ENCODE measurements at places on chromosomes 16 and 17.

GRCh38 chr17:60039114-60039846 lies 39.4 kb downstream of the HEATR6 start:
- no peak for DNase-seq

DNA sequence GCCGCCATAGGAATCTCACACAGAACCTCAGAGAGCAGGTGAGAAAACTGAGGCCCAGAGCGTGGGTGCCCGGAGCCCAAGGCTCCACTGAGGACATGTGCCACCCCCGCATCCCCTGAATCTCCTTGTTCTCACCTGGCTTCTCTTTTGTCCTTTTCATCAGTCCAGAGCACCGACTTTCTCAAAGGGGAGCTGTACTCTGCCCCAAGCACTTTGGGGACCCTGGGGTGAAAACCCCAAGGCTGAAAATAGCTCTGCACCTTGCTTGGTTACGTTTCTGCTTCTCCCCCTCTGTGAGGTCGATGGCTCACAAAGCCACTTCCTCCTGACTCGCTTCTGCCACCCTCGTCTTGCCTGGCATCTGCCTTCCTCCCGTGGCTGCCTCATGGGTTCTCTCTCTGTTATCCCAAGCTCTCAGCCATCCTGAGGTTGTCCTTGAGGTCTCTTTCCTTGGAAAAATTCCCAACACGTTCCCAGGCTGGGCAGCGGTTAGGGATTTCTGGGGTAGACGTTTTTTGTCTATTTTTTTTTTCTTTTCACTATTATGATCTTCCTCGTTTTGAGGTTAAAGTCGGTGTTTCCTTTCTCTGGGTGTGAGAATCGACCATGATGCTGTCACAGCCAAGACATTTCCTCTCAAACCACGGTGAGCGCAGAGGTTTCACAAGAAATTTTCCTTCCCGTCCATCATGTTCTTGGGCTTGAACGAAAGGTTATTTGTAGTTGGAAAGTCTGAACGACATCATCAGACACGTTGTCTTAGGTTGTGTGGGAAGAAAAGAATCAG lies 37.2 kb downstream of the IRF8 start:
- no peak for DNase-seq

DNA sequence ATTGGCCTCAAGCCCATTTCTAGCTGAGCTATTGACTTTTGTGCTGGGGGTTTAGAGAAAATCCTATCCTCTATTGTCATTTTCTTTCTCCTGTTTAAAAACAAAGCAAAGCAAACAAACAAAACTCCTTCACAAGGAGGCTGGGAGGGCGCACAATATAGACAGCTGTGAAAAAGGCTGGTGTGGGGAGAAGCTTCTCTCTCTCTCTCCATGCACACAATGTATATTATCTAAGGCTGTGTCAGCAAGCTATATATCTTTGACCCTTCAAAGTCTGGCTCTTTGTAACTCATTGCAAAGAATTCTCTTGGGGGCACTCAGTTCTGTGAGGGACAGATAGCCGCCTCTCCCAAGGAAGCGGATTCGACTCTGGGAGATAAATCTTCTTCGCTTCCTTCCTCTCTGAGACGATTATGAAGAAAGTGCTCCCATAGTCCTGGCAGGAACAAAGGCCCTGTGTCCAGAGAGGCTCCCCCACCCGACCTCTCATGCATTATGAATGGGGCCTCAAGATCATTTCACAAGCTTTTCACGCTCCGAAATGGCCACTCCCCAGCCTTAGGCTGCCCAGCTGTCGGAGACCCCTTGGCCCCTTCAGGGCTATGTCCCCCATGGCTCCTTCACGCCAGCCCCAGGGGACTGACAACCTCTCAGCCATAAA lies 33.2 kb upstream of the MEAK7 start:
- DNase-seq, result no peak

DNA sequence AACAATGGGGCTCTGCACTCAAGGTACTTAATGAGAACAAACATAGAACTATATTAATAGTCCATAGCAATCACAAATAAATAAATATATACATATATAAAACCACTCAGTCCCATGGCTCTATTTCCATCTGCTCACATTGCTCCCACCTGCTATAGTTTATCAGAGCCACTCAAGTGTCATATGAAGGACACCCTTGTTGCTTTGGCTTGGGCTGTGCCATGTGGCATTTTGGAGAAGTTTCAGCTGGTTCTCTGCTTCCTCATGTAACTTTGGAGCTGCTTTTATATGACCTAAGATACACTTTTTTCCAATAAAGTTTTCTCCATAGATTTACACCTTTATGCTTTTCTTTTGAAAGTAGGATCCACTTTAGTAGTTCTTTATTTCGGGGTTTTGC lies 126.4 kb downstream of the KCNJ2 start:
- no peak for DNase-seq

- no peak for DNase-seq
These were observed 920 bp upstream of the ZCCHC14 start for GRCh38 chr16:87493608-87494280.

DNA sequence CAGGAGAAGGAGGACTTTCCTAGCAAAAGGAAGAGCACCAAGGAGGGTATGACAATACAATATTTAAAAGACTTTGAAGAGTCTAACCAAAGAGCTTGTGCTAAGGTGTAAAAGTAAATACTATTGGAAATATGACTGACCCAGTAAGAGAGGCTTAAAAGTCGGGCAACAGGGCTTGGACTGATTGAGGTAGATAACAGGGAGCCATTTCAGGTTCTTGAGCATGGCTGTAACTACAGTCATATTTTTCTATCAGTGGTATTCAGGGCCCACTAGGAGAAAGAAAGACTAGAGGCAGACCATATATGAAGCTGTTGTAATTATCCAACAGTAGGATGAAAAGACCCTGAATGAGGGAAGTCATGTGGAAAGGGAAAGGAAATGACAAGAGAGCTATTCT lies 62.3 kb downstream of the SMURF2 start:
- DNase-seq, result no peak

DNA sequence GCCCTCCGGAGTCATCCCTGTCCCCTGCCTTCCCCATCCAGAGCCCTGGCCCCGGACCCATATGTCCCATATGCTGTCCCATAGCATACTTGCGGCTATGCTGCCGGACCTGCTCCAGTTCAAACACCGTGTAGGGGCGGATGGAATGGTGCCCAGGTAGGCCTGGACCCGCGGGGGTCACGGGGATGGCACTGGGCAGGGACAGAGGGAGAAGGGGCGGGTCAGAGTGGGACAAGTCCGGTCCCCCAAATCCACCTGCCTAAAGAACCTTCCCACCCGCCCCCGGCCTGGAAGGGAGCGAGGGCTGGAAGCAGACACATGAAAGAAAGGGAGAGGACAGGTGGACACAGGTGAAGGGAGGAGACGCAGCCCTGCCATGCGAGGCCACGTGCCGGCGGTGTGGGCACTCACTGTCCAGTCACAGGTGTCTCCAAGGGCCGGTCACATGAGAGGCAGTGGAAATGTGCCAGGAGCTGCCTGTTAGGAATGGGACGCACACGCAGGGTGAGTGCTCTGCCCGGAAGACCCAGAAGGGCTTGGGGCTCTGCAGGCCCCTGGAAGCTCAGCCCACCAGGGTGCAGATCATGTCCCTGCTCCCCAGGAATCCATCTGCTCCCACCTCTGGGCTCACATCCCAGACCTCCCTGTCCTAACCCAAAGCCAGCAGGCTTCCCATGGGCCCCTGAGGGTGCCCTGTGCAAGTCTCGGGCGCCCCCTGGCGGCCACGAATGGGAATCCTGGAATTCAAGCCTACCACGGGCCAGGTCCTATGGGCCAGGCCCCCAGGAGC lies 14.0 kb downstream of the UBALD2 start:
- peak; percentile 54 for DNase-seq

DNA sequence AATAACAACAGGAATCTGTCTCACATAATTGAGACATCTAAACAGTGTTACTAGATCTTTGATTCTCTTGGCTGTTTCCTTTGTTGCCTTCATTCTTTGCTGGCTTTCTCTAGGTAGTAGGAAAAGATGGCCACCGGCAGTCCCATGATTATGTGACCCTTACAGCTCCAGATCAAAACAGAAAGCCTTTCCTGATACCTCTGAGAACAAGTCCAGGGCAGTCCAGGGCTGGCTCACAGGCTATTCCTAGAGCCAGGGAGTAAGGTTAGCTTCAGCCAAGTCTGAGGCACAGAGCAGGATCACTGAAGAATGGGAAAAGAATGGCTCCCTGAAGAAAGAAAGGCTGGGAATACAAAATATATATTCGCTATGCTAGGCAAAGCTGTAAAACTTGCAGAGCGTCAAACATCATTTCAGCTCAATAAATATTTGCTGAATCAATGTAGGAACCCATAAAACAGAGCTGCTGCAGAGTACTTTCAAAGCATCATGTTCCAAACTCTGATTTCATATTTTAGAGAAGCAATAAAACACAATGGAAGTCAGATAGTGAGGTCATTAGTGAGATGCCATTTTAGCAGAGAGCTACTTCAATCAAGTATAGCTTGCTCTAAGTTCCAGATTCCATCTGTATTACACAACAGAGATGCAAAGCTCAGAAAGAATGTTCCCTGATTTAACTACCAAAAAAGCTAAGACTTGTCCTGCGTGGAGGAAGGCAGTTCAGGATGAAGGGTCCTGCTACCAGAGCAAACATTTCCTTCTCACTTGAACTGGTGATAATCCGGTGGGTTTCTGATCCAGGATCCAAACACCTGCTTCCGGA lies 23.4 kb downstream of the ADAT1 start:
- no peak for DNase-seq

DNA sequence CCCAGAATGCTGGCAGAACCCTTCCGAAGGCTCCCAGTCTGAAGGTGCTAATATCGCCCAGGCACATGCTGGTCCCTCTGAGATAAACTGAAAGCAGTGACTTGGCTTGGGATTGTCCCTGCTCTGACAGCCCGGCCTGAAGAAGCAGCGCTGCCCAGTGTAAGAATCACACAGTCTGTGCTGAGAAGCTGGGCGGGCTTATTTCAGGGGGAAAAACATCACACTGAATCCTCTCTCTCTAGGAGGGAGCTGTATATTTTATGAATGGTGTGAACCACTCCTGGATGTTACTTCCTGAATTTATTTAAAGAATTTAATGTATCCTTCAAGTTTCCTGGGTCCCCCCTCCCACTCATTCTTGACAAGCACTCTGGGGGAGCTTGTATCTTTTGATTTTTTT lies 36.3 kb downstream of the GAS7 start:
- no peak for DNase-seq

Data from NCI-H446 treated with DMSO at 0.1 percent for 48 hours (cell line).